Activated CD8-positive, alpha-beta T cell treated with anti-CD3 and anti-CD28 coated beads, Interleukin-2, amount 10 ng/mL, durations not matched to agents 7 days and 5 days (primary cell): ENCODE measurements at places on chromosomes 6 and 20. TPM values are rescaled to one million over a fixed set of nuclear protein-coding genes. Genes with fewer than 3 reads are reported as not detected.
A peak's percentile ranks its signal among the peaks of the same experiment; 100 is the strongest.

- no peak for DNase-seq
These were observed 16.5 kb downstream of the SNHG17 start for GRCh38 chr20:38418509-38419204.

DNA sequence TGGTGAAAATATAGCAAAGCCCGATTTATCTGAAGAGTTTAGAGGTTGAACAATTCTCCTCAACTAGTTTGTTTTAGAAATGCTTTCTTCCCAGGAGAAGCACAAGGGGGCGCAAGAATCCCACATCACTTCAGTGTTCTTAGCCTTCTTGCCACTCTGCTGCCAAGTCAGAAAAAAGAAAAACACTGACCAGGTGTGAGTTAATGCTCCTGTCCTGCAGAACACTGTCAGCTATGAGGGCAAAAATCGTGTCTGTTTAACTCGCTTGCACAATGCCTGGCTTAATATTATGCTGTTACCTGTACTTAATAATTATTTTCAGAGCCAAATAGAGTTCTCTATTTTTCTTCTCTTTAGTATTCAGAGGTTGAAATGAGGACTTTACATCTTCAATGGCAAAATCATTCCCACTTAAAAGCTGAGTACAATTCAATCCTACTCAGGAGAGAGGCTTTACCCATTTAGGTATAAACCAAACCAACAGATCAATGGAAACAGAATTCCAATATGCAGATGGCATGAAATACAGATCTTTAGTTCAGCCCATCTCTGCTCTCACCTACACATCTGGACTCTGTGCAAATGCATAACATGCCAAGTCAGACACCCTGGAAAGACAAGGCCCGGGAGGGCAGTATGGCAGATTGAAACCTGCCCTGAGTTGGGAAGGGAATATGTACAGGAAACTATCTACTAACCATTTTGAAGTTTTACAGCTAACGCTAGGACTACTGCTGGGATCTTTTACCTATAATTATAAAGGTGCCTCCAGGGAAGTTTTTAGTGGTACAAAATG is 71.4 kb upstream of the TULP1 start:
- peak; percentile 87 for DNase-seq

PRPH2 gene
- not detected for total RNA-seq

- DNase-seq, result no peak
These were observed 13.6 kb downstream of the IP6K3 start for GRCh38 chr6:33732817-33733708.

CYP21A2 gene
- not detected for total RNA-seq

DNA sequence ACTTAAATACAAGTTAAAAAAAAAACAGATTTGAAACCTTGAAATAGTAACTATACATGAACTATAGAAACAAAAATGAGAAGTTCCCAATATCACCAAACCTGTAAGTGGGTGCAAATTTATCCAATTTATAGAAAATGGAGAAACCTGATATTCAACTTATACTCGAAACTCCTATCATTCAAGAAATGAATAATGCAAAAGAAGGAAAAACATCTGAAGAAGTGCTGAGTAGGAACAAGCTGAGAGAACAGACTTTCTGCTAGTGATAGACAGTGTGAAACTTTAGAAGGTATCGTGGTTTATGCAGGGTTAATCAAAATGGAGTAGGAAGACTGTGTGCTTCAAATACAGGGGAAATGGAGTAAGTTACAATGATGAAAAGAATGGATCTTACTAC is 4.5 kb downstream of the GPR63 start:
- no peak for DNase-seq

GRCh38 chr6:125046107-125046925 is 84.1 kb downstream of the RNF217 start:
- DNase-seq, result no peak

CFAP206 gene
- not detected for total RNA-seq

TSPO2 gene
- not detected for total RNA-seq

C6orf58 gene
- total RNA-seq, result not detected

DNA sequence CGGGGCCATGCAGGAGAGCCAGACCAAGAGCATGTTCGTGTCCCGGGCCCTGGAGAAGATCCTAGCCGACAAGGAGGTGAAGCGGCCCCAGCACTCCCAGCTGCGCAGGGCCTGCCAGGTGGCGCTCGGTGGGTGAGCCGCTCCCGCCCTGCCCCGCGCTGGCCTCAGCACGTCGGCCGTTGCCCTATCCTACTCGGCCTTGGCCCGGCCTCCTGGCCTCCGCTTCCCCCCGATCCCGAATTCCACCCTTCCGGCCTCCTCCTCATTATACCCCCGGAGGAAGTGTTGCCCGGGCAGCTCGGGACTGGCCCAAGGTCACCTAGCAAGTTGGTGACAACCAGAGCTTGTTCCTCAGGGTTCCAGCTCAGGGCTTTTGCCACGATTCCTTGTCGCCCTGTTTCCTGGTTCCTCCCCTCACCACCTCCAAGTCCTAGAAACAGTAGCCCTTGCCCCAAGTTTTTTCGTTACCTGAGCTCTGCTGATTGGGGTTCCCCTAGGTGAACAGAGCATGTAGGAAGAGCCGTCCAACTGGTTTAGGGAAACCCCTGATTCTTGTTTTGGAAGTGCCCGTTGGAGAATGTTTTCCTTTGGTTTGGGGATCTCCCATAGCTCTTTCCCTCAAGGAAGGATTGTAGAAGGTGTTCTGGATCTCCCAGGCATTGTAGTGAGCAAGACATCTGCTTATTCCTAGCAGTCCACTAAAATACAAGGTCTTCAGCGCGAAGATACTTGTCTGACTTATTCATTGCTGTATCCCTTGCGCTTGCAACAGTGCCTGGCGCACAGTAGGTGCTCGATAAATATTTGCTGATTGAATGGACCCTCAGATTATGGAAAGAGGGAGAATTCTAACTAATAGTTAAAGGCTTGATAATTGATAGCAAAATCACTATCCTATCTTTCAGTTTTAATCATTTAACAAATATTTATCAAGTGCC is 641 bp downstream of the ARFGEF2 start:
- peak; percentile 25 for DNase-seq

DNA sequence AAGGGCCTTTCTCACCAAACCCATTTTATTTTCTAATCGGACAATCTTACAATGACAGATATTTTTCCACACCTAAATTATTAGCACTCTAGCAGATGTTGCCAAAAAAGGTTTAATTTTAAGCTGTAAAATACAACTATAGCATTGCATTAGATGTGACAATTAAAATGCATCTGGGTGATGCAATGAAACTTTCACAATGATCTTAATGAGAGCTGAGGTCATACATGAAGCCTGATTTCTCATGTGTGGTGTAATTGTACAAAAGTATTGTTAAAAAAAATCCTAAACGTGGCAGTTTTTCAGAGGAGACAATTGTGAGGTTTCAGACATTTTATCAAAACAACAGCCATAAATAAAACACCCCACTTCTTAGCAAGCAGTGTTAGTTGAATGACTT is 606.0 kb downstream of the HDGFL1 start:
- no peak for DNase-seq

LMBRD1 gene
- 19.6 TPM for total RNA-seq

DNA sequence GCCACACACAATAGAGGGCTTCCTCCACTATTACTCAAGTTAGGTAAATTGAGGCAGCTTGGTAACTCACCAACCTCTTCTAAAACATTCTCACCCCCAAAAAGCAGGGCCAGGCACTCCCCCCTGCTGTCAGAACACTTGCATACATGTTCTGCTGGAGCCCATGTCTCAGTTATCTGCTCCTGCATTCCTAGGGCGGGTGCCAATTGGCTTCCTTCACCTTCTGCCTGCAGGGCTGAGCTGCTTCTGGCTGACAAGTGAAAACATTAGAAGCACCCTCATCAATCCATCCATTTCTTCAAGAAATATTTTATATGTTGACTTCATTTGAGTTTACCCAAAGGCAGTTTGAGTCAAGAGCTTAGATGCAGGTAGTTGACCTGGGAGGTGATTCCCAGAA is 4.5 kb upstream of the ENTPD6 start:
- DNase-seq, result no peak

IL17F gene
- not detected for total RNA-seq

- DNase-seq, result no peak
These were observed 179.5 kb downstream of the RFPL4B start for GRCh38 chr6:112526594-112526993.

GRCh38 chr6:44967481-44967880 is 360.6 kb upstream of the RUNX2 start:
- DNase-seq, result no peak

DNA sequence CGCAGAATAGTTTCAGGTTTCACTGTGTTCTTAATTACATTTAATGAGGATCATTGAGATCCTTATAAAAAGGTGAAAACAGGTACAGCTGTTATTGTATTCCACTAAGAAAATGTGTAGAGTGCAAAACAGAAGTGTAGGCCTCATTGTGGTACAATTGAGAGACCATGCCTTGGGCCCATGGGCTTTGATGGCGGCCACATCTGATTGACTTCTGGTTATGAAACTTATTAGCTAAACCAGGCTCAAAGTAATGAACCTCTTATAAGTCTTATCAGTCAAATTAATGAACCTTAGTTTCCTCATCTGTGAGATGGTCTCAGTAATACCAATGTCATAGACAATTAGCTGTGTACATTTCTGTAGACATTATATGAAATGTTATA is 148.7 kb downstream of the ZDHHC14 start:
- no peak for DNase-seq

GRCh38 chr6:135129136-135129856 is 51.8 kb upstream of the MYB start:
- DNase-seq, result peak; percentile 46

ZC2HC1B gene
- not detected for total RNA-seq

CLPSL1 gene
- not detected for total RNA-seq

ACTL10 gene
- 2.9 TPM for total RNA-seq

- no peak for DNase-seq
These were observed 160.3 kb downstream of the EDN1 start for GRCh38 chr6:12450467-12450866.

DNA sequence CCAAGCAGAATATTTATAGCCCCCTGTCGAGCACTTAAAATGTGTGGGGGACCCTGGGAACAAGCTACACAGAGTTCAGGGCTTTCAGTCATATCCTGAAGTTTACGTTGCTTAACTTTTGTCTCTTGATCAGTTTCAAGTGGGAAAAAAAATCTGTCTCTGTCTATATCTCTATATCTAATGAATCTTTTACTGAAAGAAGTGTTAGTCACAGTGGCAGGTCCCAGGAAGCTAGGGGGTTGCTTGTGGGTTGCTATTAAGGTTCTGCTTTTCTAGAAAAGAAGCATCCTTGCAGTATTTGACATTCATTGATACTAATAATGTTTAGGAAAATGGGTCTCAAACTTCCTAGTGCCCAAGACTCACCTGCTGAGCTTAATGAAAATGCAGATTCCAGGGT is 76.7 kb upstream of the CLDN20 start:
- DNase-seq, result no peak

BTN1A1 gene
- total RNA-seq, result not detected

DNA sequence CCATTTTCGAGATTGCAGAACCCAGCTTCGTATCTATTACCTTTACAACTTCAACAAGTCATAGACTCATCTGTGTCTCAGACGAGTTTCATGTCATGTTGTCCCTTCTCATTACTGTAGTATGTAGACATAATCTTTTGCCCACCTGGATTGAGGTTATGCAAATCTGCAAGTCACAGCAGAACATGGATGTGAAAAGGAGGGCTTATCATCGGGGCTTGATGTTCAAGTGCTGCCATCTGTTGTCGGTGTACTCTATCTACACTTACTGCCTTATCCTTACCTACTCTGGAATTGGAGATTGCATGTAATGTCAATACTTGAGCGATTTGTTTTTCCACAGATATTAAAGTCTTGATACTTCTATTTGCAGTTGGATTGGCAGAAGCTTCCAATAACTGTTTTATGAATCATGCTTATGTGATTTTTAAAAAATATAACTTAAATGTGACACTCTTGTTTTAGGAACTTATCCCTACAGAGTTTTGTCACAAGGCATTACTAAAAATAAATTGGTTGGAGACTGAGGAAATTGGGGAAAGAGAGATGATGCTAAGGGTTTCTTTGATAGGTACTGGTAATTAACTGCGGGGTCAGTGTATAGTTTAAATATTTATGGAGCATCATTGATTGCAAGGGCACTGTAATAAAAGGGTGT is 3.0 kb upstream of the GOPC start:
- DNase-seq, result peak; percentile 71

DNA sequence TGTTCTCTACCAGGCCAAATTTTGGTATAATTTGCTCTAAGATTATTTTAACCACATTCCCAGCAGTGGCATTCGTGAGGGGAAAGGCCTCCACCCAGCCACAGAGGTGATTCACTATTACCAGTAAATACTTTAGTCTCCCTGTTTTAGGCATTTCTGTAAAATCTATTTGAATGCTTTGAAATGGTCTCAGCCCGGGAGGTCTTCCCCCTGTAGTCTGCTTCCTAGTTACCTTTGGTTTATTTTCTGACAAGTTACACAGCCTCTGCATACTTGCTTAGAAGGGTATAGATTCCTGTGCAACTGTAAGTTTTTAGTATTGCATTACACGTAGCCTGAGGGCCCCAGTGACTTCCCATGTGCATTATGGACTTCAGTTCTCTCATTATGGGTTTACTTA is 248.7 kb downstream of the C6orf118 start:
- DNase-seq, result no peak

GRCh38 chr6:169293196-169293595 is 39.5 kb upstream of the THBS2 start:
- no peak for DNase-seq

MYBL2 gene
- 129 TPM for total RNA-seq

TRIM31 gene
- not detected for total RNA-seq

GRCh38 chr6:7568021-7568420 is 22.0 kb upstream of the SNRNP48 start:
- DNase-seq, result no peak

DNA sequence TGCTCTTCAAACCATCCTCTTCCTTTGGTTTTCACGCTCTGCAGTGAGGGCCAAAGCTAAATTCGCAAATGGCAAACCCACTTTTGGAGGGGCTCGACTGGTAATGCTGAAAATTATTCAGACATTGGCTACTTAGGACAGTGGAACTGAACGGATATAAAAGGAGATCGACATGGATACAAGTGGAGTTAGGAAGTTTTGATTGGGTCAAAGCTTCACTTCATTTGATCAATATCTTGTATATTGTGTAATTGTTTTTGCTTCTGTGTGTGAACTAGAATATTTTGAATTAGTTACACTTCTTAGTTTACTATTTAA is 1.2 kb downstream of the FAM8A1 start:
- no peak for DNase-seq

DNA sequence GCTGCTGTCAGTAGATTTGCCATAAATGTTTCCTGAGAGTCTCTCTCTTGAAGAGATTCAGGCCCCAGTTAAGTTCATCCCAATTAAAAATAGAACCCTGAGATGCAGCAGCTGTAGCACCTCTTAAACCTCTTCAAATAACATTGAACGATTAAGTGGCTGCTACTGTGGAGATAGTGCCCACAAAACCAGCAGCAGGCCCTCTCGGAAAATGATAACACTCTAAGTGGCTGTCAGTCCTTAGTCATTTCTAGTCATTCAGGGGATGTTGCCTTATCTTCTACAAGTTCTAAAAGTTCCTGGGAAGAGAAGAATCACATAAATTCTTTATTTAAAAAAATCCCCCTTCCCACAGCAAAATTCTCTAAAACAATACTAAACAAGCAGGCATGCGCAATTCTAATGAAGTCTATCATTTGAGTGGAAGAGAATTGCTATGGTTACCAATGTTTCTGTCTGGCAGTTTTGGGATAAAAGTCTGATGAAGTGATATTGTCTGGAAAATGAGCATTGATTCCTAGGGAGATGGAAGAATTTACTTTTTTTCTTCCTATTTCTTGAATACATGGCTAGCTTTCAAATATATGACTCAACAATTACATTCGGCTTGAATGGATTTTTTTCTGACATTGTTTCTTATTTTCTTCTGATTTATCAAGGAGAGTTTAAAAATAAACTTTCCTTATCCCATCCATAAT is 131.9 kb downstream of the TRMT11 start:
- DNase-seq, result no peak

GRCh38 chr20:6740096-6740495 is 27.4 kb upstream of the BMP2 start:
- DNase-seq, result no peak
